ENCODE measurements at places on chromosomes 1 and 21.

- no peak for DNase-seq
Observed at GRCh38 chr1:198283222-198283621, 126.4 kb downstream of the NEK7 start.

- DNase-seq = no peak
Observed at GRCh38 chr1:78047106-78047505, 1.3 kb downstream of the GIPC2 start.

DNA sequence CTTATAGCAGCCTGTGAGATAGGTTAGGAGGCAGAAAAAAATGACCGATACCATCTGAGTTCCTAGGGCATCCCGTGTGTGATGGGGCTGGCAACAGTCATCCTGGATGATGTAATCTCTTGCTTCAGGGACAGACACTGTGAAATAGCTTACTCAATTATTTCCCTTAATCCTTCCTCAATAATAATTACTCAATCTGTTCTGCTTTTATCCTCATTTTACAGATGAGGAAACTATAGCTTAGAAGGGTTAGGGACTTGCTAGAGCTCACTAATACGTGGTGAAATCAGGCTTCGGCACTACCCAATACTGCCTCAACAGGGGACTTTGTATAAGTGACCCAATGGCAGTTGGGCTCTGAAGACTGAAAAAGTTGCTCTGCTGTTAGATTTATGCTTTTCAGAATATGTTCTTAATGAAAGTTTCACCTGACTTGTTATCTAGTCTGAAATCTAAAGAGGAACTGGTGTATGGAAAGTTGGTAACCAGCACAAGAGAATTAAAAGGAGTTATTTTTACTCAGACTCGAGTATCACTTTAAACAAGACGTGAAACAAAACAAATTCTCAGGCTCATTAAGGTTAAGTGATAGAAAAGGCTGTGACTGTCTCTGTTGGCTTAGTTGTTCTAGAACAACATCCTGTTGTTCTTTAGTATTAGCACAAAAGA, 14.4 kb downstream of the CD55 start:
- DNase-seq = peak; percentile 11

DNA sequence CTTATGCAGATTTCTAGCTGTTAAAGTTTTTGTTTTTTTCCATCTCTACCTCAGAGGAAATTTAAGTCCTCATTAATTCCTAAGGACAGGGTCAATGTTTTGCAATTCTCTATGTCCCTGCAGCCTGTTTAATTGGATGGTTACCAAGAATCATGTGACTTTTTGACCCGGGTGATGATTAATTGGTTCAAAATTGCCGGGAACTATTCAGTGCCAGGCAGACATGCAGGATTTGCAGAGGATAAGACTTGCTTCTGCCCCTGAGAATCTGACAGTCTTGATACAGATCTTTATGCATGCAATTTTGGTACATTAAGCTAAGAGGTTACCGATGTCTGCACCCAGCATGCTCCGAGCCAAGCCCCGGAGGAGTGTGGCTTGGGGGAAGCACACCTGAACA, 87.9 kb downstream of the PLPP3 start:
- DNase-seq = no peak

DNA sequence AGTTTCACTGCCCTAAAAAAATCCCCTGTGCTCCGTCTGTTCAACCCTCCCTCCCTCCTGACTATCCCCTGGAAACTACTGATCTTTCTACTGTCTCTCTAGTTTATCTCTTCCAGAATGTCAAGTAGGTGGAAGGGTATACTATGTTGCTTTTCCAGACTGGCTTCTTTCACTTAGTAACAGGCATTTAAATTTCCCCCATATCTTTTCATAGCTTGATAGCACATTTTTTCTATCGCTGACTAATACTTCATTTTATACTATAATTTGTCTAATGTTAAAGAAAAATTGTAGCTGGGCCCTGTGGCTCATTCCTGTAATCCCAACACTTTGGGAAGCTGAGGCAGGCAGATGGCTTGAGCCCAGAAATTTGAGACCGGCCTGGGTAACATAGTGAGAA, 142.8 kb downstream of the DSCAM start:
- no peak for DNase-seq

- no peak for DNase-seq
Observed at GRCh38 chr1:20153000-20153418, 13.9 kb downstream of the PLA2G2F start.

- DNase-seq = no peak
Observed at GRCh38 chr1:117654493-117655219, 48.8 kb downstream of the TENT5C start.

DNA sequence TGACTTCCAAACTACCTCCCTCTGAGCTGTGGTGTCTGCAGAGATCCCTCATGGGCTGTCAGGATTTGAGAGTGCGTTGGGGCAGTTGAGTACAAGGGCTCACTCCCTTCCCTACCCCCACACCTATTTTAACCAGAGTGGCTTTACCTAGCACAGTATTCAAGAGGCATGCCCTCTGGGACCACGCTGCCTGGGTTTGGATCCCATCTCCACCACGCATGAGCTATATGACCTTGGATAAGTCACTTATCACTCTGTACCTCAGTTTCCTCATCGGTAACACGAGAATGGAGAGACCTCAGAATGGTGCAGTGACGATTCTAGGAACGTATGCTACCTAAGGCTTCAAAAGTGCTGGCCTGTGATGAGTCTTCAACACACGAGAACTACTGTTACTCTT, 147.3 kb upstream of the WNT4 start:
- DNase-seq = no peak

GRCh38 chr1:151993084-151993733, 450 bp downstream of the S100A10 start:
- DNase-seq = peak; percentile 40

- peak; percentile 68 for DNase-seq
Observed at GRCh38 chr1:153509729-153510354, 25.9 kb downstream of the S100A6 start.

DNA sequence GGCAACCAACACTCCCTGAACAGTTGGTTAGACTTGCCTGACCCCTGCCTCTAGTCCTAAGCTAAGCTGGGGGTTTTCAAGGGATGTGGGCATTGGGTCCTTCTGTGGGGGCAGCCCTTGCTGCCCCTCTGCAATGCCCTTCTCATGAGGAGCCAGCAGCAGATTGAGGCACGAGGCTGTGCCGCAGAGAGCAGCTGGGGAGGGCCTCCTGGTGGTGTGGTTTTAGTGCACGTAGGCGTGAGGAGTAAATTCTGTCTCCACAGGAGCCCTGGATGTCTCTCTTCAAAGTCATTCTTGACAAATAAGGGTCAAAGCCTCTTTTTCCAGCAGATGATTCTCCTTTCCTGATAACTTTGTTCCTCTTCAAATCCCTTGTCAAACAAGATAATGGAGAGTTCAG, 31.8 kb upstream of the KLHDC7A start:
- DNase-seq = no peak

DNA sequence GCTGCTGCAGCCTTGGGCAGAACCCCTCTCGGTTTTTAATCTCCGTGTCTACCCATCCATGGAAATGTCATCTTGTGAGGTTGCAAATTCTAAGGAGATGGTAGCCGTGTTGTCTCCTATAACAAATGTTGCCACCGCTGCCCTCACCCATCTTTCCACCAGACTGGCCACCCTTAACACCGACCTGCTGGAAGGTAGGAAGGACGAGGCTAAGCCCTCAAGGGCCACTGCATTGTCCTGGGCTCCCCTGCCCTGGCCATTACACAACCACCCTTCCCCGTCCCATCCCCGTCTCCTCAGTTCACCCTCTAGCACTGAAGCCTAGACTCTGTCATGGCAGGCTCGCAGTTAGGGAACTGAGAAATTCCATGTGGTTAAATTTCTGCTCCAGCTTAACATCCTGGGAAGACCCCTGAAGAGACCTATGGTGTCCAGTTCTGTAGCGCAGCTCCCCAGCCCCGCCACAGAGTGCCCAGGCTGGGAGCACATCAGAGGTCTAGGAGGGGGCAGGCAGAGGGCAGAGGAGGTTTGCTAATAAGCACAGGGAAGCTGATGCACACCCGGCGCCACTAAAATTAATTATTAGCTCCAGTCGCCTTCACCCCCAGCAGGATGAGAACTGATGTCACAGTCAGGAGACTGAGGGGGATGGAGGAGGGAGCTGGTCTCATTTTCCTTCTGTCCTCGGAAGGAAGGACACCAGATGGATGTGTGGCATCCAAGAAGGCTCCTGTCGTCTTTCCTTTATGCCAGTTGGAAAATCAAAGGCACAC, 38.3 kb downstream of the STUM start:
- no peak for DNase-seq

- no peak for DNase-seq
Observed at GRCh38 chr1:245686446-245687030, 531.8 kb downstream of the KIF26B start.

- no peak for DNase-seq
Observed at GRCh38 chr1:201357636-201358348, 19.7 kb downstream of the TNNT2 start.

- no peak for DNase-seq
Observed at GRCh38 chr1:248824701-248825100, 1.0 kb downstream of the SH3BP5L start.

DNA sequence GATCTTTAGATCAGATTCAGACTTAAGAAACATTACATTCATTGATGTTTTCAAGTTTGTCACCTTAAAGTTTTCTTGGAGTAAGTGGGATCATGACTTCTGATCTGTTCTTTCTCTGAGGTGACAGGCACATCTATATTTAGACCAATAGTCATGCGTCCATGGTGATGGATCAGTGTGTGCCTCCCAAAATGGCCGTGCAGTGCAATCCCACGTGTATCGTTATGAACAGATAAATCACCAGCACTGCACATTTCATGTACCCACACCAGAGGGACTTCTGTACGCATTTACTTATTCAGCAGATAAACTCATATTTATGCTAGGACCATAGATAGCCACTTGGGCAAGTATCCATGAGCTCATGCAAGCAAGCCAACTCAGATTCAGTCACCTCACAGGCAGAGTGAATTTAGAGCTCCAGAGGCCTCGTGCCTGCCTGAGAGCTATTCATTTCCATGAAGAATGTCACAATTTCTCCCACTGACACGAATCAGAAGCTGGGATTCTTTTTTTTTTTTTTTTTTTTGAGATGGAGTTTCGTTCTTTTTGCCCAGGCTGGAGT, 13.9 kb upstream of the WDR26 start:
- DNase-seq = no peak

GRCh38 chr1:43280692-43281091, 4.7 kb downstream of the C1orf210 start:
- no peak for DNase-seq

DNA sequence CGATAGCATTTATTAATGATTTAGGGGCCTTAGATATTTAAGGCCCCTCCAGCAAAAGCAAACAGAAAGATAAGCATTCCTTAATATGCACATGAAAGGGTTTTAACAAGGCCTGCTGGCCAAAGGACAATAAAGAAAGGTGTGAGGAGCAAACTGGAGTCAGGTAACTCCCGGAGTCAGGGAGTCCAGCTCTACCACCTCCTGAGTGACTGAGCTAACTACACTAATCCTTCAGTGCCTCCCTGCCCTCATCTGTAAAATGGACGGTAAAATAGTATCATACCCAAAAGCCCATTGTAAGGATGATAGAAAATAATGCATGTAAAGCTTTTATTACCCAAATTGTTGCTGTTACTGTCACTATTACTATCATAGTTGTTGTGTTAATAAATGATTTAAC, 161.7 kb downstream of the SIPA1L2 start:
- no peak for DNase-seq

DNA sequence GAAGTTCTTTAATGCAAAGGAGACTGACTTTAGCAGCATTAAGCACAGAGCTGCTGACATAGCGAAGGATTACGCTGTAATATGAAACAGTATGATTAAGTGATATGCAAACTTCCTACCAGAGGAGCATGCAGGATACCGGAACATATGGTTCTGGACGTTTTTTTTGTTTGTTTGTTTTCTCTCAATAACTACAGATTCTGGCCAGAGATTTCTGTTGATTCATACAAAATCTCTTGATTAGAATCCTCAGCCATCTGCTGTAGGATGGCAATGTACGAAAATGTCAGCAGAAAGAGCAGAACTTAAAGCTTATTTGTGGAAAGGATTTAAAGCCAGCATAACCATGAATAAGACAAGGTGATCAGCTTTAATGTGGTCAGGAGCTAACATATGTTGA, 970.7 kb downstream of the KCNT2 start:
- DNase-seq = no peak

GRCh38 chr21:45562402-45562801, 20.2 kb upstream of the SLC19A1 start:
- no peak for DNase-seq

DNA sequence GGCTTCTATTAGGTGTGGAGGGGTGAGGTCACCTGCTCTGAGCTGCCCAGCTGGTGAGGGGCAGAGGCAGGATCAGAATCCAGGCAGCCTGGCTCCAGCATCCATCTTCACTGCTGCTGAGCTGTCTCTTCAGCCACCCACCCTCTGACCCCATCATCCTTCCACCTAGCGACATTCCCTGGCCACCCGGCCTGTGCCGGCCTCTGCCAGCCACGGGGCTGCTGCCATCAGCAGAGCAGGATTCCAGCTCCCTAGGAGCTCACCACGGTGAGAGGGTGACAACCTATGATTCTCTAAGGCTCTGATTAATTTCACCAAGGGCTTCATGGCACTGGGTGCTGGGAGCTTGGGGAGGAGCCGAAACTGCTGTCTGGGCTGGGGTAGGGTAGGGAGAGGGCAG, 32.1 kb downstream of the ALPL start:
- no peak for DNase-seq

GRCh38 chr1:17277511-17278159, 28.7 kb downstream of the PADI3 start:
- DNase-seq = no peak

DNA sequence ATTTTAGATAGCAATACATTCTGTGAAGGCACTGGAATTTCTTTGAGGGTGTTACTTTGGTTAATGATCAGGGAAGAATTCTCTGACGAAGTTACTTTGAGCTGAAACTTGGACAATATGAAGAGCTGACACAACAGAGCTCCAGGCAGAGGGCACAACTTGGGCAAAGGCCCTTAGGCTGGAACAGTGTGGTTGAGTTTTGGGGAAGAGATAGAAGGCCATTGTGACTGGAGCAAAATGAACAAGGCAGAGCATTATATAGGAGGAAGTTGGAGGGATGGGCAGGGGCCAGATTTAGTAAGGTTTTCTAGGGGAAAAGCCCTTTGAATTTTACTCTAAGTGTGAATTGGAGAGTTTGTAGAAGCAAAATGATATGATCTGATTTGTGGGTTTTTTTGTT, 30.9 kb downstream of the LMO4 start:
- no peak for DNase-seq

DNA sequence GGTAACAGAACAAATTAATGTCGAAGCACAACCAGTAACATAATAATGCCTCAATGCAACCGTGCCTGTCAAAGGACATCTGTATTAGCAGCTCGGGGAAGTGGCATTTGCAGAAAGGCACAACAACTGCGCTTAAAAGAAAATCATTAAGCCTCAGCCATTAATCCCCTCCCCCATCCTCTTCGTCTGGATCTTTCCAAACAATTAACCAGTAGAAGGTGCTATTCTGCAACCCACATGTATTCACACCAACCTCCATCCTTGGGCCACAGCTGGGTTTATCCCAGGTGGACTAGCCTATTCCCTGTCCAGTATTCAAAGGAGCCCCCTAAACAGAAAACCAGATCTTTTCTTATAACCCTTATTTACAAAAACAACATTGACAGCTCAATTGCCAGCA, 2.6 kb downstream of the RERE start:
- DNase-seq = no peak

- DNase-seq = no peak
Observed at GRCh38 chr21:33968080-33968994, 52.7 kb upstream of the ATP5PO start.
